ENCODE measurements at places on chromosomes 4 and X.

GRCh38 chrX:69151866-69152284 is 13.4 kb downstream of the PJA1 start:
- no peak for DNase-seq

DNA sequence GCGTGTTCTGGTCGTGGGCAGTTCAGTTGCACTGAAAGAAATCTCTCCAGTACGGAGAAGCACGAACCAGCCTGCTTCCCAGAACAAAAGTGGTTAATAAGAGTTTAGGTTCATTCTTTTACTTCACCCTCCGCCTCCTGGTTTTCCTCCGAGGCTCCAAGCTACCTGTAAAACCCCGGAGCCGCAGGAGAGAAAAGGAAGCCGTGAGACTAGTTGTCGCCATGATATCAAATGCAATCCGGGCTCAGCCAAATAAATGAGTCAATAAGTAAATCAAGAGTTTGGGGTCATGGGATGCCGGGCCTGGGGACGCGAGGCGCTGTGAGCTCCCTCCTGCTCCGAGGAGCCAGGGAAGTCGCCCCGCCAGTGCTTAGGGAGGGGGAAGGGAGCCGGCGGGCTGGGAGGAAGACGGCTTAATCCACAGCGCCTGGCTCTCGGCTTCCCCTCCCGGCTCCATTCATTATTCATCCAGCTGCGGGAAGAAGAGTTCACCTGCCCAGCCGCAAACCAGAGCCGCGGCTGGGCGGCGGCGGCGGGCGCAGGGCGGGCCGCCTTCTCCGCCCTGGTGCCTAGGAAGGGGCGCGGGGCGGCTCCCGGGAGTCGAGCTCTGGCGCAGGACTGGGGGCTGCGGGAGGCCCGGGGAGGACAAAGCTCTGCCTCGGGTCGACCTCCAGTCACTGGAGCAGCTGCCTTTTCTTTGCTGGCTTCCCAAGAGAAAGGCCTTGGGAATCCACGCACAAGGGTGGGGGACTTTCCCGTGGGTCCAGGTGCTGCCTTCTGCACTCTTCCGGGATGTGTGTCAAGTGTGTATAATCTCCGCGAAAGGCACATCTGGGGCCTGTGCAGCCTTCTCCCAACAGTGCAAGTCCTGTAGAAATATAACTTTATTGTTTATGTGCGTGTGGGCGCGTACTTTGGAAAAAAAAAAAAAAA is 1.7 kb downstream of the FRAS1 start:
- DNase-seq: peak; percentile 5

DNA sequence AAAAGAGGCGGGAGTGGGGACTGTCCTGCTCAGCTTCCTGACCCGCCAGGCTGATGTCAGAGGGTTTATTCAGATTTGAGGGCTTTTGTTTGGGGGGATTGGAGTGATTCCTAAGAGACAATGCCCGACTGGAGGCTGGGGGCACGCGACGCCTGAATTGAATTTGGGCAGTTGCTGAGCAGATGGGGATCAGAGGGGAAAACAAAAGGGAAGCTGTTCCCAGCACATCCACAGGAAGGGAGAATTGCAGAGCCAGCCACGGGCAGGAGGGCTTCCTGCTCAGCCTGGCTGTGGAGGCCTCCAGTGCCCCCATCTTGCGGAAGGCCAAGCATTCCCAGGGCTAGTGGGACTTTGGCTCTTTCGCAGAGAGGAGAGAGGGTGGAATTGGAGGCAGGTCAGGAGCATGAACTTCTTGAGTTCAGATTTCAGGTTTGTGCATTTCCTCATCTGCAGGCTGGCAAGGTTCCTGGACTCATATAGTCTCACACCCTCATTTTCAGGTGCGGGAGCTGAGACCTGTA is 162.8 kb downstream of the NHS start:
- no peak for DNase-seq

GRCh38 chr4:76011700-76012387 is 4.5 kb upstream of the CXCL9 start:
- DNase-seq: no peak

GRCh38 chrX:129737916-129738315 is 863 bp upstream of the XPNPEP2 start:
- DNase-seq: no peak

DNA sequence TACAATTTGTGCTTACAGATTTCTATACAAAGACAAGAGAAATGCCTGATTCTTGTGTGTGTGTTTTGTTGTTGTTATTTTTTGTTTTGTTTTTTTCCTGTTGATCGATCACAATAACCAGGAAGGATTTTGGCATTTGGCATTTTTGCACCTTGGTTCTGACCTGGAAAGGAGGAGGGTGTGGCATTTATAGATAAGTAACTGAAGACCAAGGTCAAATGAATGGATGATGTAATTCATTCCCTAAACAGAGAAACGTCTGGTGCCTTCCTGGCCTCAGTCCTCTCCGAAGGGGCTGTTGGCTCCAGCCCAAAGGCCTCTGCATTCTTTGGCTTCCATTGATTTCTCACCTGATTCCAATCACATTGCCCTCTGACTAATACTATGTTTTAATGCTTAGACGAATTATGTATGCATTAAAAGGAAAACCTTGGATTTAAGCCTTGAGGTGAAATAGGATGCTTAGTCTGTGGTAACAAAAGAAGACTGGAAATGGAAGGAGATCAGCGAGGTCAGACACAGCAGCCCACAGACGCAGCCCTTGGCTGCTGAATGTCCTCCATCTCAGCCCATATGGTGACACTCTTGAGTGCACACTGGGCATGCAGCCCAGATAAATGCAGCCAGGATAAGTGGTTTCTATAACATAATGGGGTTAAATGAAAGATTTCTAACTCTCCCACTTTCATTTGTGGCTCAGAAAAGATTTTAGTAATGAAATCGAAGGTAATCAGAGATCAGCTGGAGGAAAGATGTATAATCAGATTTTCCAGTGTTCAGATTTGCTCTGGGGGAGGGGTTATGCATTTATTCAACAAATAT is 60.5 kb upstream of the TRIM2 start:
- DNase-seq: no peak

GRCh38 chr4:87405211-87405820 is 14.3 kb upstream of the HSD17B11 start:
- DNase-seq: no peak

DNA sequence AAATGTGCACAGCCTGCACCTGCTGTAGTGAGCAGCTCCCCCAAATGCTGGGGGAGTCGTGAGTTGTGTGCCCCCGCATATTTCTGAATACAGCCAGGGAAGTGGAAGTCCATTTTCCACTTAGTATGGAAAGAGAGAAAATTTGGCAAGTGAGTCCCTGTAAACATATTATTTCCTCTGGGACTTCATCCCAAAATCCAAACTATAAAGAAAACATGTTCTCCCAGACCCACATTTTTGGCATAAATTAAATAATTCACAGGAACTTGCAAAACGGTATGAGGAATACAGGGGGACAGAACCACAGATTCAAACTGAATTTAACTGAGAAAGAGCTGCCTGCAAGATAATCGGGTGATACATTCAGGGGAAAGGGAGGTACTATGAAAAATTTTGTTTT is 107.2 kb downstream of the GPR143 start:
- DNase-seq: no peak

GRCh38 chrX:64427787-64428186 is 32.5 kb upstream of the MTMR8 start:
- DNase-seq: no peak

- no peak for DNase-seq
Observed at GRCh38 chr4:172243551-172243950, 430.3 kb downstream of the GALNTL6 start.

DNA sequence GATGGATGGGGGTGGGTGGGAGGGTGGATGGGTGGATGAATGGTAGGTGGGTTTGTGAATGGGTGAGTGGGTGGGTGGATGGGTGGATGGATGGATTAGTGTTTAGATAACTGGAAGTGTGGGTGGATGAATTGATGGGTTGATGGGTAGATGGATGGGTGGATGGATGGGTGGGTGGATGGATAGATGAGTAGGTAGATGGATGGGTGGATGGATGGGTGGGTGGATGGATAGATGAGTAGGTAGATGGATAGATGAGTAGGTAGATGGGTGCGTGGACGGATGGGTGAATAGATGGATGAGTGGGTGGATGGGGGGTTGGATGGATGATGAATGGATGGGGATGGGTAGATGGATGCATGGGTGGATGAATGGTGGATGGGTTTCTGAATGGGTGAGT is 20.3 kb upstream of the ASMTL start:
- peak; percentile 0 for DNase-seq

DNA sequence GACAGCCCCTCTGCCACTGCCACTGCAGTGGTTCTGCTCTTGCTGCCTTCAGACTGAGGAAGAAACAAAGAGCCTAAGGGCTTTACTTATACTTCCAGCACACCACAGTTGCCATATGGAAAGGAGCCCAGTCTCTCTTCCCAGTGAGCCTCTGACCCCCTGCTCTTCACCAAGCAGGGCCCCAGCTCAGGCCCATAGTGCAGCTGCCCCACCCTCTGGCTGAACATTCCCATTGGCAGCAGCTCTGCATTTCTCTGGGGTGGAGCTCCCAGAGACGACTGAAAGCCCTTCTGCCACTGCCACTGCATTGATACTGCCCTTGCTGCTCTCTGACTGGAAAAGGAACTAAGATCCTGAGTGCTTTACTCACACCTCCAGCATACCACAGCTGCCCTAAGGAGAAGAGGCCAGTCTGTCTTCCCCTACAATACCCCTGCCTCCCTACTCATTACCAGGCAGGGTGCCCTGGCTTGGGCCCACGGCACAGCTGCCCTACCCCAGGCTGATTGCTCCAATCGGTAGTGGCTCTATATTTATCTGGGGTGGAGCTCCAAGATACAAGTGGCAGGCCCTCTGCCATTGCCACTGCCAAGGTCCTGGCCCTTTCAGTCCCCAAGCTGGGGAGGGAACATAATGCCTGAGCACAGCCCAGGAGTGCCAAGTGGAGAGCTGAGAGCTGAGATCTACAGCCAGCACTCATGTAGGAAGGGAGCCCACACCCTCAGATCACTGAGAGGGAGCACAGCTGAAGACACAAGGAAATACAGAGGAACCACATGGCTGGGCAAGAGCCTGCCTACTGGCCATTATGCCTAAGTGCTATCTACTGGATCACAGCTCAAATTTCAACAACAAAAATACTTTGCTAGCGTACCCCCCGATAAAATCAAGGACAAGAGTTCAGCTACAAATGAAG is 36.0 kb downstream of the AWAT2 start:
- DNase-seq: no peak

GRCh38 chr4:26386386-26386785 is 65.6 kb downstream of the RBPJ start:
- no peak for DNase-seq

GRCh38 chr4:146158036-146158745 is 17.3 kb upstream of the LSM6 start:
- no peak for DNase-seq

- no peak for DNase-seq
Observed at GRCh38 chrX:20118065-20118824, 1.5 kb upstream of the MAP7D2 start.

DNA sequence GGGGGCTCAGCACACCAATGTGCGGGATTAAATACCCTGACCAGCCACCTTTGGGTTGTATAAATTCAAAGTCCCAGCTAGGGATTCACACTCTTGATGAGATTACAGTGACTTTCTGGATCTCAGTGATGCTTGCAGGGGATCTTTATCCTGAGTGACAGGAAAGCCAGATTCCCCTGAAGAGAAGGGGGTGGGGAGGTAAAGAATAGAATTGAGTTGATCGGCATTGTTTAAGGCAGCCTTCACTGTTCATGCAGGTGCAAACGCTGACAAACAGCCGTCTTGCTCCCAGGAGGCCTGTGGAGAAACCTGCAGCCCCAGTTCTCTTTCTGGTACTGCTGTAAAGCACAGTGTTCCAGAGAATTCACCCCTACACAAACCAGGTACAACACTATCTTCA is 19.0 kb downstream of the CXXC4 start:
- no peak for DNase-seq

DNA sequence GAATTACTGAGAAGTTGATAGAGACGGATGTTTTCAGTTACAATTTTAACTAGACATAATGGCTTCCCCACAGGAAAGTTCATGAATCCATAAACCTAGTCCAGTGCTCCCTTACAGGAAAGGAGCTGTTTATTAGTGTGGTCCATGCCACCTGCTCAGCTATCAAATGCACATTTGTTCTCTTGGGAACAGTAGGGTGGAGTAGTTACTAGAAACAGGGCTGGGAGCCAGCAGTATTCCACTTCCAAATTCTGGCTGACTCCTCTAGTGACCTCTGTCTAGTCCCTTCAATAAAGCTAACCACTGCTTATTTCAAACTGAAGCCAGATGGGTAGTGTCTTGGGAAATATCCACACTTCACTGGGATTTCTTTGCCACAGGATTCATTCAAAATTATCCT is 88.4 kb upstream of the TLL1 start:
- no peak for DNase-seq

- no peak for DNase-seq
Observed at GRCh38 chr4:173748353-173748752, 218.3 kb upstream of the HAND2 start.

GRCh38 chr4:84110040-84110439 is 389.1 kb downstream of the NKX6-1 start:
- DNase-seq: no peak

GRCh38 chrX:69539437-69539836 is 35.3 kb downstream of the NALF2 start:
- no peak for DNase-seq
